Urothelium cell line (cell line): ENCODE measurements at places on chromosomes 1 and 21.

GRCh38 chr1:983798-984475 is 2.0 kb upstream of the PERM1 start:
- peak; percentile 61 for DNase-seq

- no peak for DNase-seq
These were observed 23.0 kb upstream of the SYNC start for GRCh38 chr1:32725615-32725982.

- peak; percentile 75 for DNase-seq
These were observed 5.7 kb downstream of the LRRC71 start for GRCh38 chr1:156926175-156926574.

DNA sequence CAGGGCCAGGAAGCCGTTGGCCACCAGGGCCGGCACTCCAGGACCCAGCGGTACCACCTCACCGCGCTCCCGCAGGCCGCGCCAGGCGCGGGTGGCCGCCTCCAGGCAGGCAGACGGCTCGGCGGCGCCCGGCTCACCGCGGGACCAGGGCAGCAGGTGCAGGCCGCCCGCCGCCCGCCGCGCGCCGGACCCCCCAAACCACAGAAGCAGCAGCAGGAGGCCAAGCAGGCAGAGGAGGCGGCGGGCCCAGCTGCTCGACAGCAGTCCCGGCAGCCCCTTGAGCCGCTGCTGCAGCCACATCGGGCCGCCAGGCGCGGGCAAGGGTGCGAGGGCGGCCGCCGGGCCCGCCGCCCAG is 312 bp downstream of the KIAA2013 start:
- DNase-seq, result no peak

DNA sequence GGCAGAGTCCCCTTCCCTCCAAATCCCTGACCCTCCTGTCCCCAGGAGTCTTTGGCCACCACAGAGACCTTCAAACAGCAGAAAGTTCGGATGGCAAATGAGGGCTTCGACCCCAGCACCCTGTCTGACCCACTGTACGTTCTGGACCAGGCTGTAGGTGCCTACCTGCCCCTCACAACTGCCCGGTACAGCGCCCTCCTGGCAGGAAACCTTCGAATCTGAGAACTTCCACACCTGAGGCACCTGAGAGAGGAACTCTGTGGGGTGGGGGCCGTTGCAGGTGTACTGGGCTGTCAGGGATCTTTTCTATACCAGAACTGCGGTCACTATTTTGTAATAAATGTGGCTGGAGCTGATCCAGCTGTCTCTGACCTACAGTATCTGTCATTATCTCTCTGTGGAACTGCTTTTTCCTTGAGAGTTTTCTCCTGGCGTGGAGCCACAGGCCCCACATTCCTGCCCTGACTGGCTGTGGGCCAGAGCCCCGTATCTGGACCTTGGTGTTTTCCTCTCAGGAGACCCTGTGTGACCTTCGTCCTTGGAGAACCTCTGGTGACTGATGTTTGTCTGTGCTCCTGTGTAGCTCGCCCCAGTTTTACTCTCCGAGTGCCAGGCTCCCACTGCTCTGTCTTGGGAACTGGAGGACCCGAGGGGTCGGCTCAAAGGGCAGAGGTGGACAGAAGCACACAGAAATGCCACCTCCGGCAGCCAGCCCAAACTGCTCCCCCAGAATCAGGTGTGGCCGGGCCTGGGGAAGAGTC is 4.8 kb downstream of the SLC27A3 start:
- no peak for DNase-seq

GRCh38 chr1:225462714-225463574 is 35.1 kb upstream of the LBR start:
- no peak for DNase-seq

DNA sequence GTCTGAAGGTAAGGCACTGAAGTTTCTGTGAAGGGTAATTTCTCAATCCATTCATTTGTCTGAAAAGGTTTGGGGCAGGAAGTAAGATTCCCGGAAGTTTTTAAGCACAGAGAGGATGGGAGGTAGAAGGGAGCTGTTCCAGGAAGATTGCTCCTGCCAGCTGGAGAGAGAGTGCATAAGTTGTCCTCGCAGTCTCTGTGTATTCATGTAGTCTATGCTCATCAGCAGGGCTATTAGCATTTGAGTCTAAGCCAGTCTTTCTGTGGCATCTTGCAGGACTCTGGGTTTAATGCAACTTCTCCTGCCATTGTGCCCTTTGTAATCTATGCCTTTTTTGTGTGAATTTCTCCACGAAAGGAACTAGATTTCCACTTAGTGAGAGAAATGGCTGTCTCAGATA is 140.8 kb upstream of the FGGY start:
- no peak for DNase-seq

DNA sequence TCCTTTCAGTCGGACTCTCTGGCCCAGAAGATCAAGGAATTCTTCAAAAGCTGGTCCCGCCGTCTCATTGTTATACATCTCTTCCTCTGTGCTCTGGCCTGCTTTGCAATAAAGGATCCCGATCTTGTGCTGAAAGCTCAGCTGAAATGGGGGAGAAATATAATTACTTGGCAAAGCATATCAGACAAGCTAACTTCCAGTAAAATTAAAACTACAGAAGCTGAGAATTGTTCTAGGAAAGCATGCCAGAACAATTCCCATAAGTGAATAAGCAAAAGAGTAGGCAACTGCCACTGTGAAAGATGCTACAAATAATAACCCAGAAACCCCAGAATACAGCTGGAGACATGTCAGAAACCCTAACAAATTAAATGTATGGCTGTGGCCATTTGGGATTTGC is 146.1 kb downstream of the SIPA1L2 start:
- no peak for DNase-seq

- DNase-seq, result no peak
These were observed 216.3 kb upstream of the CAMK1G start for GRCh38 chr1:209367061-209367772.

GRCh38 chr1:234965111-234965510 is 163.5 kb downstream of the TOMM20 start:
- DNase-seq, result no peak

GRCh38 chr1:198201956-198202784 is 45.4 kb downstream of the NEK7 start:
- no peak for DNase-seq

- no peak for DNase-seq
These were observed 43.9 kb downstream of the COQ8A start for GRCh38 chr1:226983992-226984364.

DNA sequence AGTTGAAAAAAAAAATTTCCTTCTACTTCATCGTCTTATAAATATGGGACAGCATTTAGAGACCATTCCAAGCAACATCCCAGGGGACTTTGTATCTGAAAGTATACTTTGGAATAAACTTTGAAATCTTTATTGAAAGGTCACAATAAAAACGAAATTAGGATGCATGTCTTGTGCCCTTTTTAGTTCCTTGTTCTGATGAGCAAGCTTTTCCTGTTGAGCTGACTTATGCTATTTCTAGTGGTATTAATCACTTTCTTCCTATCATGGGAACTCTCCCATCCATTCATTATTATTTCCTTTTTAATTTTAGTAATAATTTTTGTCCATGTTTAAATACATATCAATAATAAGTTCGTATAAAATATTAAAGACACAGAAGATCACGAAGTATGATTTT is 4.0 kb upstream of the GBP2 start:
- DNase-seq, result no peak

DNA sequence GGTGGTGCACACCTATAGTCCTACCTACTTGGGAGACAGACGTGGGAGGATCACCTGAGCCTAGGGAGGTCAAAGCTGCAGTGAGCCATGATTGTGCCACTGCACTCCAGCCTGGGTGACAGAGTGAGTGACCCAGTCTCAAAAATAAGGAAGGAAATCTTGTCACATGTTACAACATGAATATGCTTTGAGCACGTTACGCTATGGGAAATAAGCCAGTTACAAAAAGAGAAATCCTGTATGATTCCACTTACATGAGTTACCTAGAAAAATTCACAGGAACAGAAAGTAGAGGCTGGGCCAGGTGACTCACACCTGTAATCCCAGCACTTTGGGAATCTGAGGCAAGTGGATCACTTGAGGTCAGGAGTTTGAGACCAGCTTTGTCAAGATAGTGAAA is 6.7 kb upstream of the PADI6 start:
- no peak for DNase-seq

DNA sequence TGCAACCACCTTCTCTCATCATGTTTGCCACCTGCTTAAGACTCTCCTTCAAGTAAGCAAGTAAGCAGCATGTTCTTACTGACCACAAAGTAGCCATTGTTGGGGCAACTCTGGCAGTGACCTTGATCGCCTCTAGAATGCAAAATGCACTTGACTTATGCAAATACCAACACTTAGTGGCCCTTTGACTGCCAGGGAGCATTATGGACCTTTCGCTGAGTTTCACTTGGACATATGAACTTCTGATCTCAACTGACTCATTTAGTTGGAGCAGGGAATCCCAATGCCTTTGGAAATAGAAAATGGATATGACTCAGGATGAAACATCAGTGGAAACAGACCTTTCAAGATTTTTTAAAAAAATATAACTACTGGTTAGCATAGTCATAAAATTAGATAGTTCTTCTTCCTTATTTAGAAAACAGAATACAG is 6.1 kb upstream of the PLA2G5 start:
- peak; percentile 35 for DNase-seq

DNA sequence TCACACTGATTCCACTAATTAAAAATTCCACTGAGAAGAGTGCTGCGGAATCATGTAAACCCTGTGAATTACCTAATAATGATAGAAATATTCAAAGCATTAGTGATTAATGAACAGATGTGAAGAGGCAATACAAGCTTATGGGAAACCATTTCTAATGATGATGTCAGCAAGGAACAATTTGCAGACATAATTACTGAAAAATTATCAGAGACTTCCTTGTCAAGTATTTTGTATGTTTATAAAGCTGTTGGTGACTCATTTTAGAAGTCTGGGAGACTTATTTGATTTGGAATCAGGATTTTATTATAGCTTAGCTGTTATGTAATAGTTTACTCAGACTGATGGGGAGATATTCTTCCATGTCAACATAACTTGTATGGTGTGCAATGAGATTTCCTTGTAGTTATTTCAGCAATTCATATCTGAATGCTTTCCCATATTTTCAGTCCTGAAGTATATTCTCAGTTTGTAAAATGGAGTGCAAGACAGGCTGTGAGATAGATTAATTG is 135.5 kb downstream of the TGFB2 start:
- DNase-seq, result no peak

DNA sequence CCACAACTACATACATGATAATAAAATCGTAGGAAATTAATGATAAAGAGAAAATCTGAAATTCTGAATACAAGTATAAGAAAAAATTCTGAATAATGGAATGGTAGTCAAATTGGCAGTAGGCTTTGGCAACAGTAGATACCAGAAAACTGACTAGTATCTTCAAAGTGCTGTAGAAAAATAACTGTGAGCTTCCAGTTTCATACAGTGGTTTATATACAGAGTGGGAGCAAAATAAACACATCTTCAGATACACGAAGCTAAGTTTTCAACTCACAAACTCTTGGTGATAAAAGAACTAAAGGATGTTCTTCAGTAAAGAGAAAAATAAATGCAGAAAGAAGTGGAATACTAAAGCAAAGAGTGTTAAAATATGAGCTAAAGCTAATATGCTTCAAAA is 173.4 kb downstream of the PPP1R12B start:
- no peak for DNase-seq

DNA sequence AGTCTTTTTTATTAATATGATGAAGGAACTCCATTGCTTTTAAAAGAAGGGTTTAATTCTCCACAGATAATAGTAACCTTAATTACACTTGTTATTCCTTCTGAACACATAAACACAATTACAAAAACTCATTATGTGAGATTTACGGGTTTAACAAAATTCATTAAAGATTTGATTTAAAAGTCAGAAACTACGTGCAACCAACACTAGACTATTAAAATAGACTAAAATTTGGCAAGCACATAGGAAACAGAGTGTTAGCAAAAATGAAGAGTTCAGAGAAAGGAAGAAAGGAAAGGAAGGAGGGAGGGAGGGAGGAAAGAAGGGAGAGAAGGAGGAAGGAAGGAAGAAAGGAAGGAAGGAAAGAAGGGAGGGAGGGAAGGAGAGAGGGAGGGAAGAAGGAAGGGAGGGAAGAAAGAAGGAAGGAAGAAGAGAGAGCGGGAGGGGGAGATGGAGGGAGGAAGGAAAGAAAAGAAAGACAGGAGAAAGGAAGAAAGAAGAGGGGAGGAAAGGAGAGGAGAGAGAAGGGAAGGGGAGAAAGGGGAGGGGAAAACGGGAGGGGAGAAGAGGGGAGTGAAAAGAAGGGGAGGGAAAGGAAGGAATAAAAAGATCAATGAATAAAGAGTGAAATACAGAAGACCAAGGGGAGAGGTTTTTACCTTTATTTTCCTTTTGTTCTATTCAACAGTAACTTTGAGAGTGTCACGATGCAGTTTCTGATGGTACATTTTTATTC is 123.4 kb upstream of the LYPLAL1 start:
- no peak for DNase-seq

DNA sequence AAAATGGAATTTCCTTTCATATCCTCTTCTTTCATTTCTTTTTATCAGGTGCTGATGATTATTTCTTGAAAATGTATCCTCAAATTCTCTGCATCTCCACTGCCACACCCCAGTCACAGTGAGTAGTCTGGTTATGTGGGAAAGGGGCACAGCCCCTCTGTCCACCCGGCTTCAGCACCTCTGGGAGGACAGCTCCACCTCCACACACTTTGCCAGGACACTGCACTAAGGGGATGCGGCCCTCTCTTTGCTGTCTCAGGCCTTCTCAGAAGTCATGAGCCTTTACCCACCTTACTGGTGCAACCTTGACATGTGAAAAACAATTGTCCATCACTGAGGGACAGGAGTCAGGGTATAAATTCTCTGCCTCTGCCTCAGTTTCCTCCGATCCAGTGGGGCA is 433.1 kb downstream of the PCP4 start:
- DNase-seq, result no peak

DNA sequence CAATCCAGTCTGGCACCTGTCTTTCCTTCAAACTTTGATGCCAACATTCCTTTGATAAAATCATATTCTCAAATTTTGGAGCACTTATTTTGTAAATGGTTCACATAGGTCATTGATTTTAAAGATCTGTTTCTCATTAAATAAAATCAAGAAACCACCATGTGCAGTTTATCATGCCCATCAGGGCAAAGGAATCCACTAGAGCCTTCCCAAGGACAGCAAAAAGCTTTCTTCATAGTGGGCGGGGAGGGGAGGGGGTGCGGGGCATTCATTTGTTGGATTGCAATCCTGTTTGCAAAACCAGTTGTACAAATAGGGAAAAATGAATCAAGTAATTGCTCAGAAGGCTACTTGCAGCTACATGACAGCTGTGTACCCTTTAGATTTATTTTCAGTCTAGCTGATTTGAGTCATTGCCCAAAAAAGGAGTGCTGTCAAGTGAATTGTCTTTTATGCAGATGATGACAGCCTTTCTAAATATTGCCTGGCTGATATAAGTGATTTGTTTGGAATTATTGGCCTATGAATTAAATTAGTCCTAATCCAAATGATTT is 23.0 kb downstream of the LRRC8B start:
- no peak for DNase-seq

GRCh38 chr21:19565587-19565986 is 1162.0 kb upstream of the TMPRSS15 start:
- DNase-seq, result no peak

- no peak for DNase-seq
These were observed 21.0 kb downstream of the XPR1 start for GRCh38 chr1:180652792-180653191.
